ENCODE measurements at places on chromosomes 3 and 15.
A peak's percentile ranks its signal among the peaks of the same experiment; 100 is the strongest.

- DNase-seq = peak; percentile 44
These were observed 835 bp downstream of the UBE3A start for GRCh38 chr15:25437777-25438600.

- DNase-seq = no peak
These were observed 15.0 kb downstream of the SLC38A3 start for GRCh38 chr3:50220109-50220508.

- no peak for DNase-seq
These were observed 196.9 kb downstream of the CLSTN2 start for GRCh38 chr3:140131895-140132294.

DNA sequence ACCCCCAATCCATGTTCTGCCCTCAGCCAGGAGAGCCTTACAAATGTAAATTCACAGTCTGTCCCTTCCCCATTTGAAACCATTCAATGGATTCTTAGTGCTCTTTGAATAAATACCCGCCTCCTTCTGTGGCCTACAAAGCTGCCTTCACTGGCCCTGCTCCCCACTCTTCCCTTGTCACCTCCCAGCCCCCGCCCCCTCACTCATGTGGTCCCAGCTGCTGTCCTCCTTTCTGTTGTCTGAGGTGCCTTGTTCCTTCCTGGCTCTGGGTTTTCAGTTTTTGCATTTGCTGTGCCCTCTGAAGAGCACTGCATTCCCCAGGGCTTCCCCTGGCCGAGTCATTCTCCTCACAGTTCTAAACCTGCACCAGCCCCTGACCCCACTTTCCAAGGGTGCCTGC is 3.2 kb downstream of the EFCAB12 start:
- no peak for DNase-seq

GRCh38 chr3:107954845-107955244 is 136.0 kb downstream of the CD47 start:
- DNase-seq = peak; percentile 13

GRCh38 chr3:157336252-157337009 is 100.2 kb upstream of the PTX3 start:
- DNase-seq = no peak

GRCh38 chr3:194468086-194468485 is 18.7 kb downstream of the ATP13A3 start:
- no peak for DNase-seq

- no peak for DNase-seq
These were observed 12.2 kb downstream of the TUBGCP4 start for GRCh38 chr15:43383070-43383469.

- DNase-seq = no peak
These were observed 156.2 kb upstream of the COL8A1 start for GRCh38 chr3:99482191-99482590.

- DNase-seq = no peak
These were observed 5.7 kb downstream of the SNX33 start for GRCh38 chr15:75653347-75653913.

- no peak for DNase-seq
These were observed 188.0 kb downstream of the KLHL25 start for GRCh38 chr15:85606738-85607137.

GRCh38 chr15:33378866-33379480 is 68.2 kb downstream of the RYR3 start:
- no peak for DNase-seq

- no peak for DNase-seq
These were observed 43.9 kb downstream of the ONECUT1 start for GRCh38 chr15:52746162-52746757.

- no peak for DNase-seq
These were observed 15.0 kb downstream of the SNAPC5 start for GRCh38 chr15:66482539-66482938.

- no peak for DNase-seq
These were observed 19.6 kb downstream of the HSPBAP1 start for GRCh38 chr3:122773944-122774509.

GRCh38 chr3:159929171-159930141 is 59.2 kb upstream of the IL12A start:
- DNase-seq = peak; percentile 8

GRCh38 chr15:101156509-101157159 is 95.2 kb downstream of the CHSY1 start:
- no peak for DNase-seq

DNA sequence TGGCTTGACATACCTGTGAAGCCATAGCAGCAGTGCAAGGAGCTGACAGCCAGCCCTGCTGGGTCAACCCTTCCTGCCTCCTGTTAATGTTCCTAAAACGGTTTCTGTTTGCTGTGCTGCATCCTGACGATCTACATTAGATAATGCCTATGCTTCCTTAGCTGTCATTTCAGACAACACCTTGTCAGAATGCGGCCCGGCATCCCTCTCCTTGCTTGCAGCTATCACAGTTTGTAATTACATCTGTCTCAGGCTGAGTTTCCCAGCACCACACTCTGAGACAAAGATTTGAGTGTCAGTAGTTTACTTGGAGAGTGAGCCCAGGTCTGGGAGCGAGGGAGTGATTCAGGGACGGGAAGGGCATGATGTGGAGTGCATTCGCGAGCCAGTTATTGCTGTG is 9.0 kb downstream of the TRH start:
- DNase-seq = no peak

GRCh38 chr3:120459196-120459595 is 8.4 kb upstream of the FSTL1 start:
- DNase-seq = no peak

DNA sequence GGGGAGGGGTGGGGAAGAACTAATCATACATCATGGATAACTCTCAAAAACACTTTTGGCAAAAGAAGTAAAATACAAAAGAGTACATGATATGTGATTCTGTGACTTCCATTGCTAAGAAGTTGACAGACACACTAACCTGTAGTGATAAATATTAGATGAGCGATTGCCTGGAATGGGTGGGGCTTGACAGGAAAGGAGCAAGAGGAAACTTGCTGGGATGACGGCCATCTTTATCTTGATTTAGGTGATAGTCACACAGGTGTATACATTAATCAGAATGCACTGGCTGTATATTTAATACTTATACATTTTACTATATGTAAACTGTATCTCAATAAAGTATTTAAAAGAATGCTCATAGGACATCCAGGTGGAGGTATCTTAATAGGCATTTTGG is 13.1 kb downstream of the PARL start:
- DNase-seq = no peak

DNA sequence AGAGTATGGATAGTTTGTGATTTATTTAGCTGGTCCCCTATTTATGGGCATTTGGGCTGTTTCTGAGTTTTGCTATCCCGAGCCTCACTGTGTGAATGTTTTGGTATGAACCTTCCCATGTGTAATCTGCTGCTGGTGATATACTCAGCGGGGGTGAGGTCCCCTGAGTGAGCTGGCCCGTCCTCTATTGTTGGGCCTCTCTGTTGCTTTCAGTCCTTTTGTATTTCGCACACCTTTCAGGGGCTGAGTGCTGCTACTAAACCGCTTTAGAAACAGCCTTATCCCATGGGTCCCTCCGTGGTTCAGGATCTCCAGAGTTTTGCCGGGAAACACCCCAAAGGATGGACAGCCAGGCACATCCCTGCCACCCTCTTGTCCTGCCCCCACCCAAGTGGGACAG is 94.5 kb downstream of the WNT7A start:
- no peak for DNase-seq

- no peak for DNase-seq
These were observed 14.4 kb upstream of the BTBD1 start for GRCh38 chr15:83081256-83082014.

DNA sequence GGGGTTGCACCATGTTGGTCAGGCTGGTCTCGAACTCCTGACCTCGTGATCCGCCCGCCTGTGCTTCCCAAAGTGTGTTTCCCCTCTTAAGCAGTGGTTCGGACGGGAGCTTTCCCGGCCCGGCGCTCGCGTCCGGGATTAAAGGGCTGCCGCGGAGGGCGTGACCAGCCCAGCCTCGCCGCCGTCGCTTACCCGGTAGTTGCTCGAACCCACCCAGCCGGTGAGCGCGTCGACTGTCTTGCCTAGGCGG is 513 bp downstream of the CLASP2 start:
- peak; percentile 44 for DNase-seq

GRCh38 chr3:71001303-71001830 is 582.2 kb downstream of the FOXP1 start:
- no peak for DNase-seq

DNA sequence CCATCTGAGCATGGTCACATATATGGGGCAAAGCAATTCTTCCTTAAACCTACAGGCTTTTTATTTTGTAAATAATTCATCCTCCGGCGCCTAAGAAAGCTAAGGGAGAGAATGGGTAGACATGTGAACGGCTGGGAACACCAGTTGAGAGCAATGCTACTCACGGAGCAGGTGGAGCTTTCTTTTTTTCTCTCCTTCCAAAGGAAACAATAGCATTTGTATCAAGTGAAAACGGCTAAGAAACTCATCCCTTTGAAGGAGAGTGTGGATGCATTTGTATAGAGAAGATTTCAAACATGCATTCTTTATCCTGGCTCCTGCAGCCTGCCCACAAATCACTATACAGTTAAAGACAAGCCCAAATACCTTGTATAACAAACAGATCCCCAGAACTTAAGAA is 637.8 kb downstream of the MAGI1 start:
- DNase-seq = no peak

GRCh38 chr15:57703387-57703786 is 3.1 kb upstream of the POLR2M start:
- DNase-seq = peak; percentile 24

GRCh38 chr3:169475978-169476698 is 187.4 kb downstream of the MECOM start:
- DNase-seq = no peak

DNA sequence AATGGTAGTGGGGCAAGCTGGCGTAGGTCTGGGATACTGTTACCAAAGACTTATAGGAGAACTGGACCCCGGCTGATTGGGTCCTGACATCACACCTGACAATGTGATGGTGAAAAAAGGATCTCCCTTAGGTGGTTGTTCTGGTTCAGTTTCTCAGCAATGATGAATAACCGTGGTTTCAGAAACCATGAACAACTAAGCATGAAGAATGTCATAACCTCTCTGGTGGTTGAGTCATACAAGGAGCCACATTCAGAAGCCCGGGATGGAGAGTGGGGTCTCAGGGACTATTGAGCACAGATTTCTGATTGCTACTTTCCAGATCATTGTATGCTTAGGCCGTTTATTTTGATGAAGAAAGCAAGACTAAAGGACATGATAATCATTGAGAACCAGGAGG is 17.4 kb downstream of the GPR160 start:
- no peak for DNase-seq

- no peak for DNase-seq
These were observed 464 bp upstream of the MRPS25 start for GRCh38 chr3:15065550-15066007.

GRCh38 chr3:78314327-78314726 is 1274.4 kb downstream of the ROBO2 start:
- no peak for DNase-seq

DNA sequence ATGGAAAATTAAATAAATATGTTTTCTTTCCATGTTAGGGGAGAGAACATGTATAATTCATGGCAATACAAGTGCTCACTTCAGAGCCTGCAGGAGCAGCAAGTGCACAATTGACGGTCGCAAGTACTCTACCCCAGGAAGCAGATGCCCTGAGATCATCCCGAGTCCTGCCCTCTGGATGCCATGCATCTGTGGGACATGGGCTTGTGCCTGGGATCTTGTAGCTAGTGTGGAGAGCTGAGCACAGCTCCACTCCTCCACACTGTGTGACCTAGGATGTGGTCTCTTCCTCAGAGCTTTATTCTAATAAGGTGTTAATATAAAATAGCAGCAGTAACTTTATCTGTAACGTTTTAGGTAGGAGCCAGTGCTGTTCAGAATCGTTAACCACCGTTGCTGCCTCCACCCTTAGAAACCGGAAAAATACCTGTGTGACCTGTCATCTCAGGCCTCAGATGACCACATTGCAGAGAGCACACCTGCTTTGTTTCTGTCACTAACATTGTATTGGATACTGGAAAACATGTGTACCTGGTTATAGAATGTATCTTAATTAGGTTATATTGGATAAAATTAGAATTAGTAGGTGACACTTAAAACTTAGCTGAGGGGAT is 105.0 kb upstream of the GOLGA6L6 start:
- no peak for DNase-seq

GRCh38 chr3:151199554-151200438 is 3.2 kb downstream of the GPR171 start:
- peak; percentile 57 for DNase-seq

DNA sequence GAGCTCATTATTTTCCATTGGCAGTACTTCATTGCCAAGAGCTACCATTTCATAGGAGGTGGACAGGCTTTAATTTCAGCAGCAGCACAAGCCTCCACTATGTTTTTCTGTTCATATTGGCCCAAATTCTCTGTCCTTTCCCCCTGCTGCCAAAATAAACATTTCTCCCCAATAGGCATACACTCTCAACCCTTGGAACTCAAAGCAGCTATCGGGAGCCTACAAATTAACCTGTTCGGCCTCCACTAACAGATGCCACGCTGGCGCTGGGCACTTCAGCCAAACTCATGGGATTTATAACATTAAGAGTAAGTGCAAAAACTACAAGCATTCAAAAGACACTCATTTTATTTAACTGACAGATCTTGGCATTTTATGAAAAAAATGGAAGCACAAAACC is 95.7 kb downstream of the NSUN3 start:
- no peak for DNase-seq

GRCh38 chr15:38307861-38308641 is 55.4 kb downstream of the SPRED1 start:
- no peak for DNase-seq

Data from CD4-positive, alpha-beta T cell treated with Interleukin-2 at 100 ng/mL for 4 hours (primary cell).